ENCODE measurements at places on chromosomes 6 and 20.

DNA sequence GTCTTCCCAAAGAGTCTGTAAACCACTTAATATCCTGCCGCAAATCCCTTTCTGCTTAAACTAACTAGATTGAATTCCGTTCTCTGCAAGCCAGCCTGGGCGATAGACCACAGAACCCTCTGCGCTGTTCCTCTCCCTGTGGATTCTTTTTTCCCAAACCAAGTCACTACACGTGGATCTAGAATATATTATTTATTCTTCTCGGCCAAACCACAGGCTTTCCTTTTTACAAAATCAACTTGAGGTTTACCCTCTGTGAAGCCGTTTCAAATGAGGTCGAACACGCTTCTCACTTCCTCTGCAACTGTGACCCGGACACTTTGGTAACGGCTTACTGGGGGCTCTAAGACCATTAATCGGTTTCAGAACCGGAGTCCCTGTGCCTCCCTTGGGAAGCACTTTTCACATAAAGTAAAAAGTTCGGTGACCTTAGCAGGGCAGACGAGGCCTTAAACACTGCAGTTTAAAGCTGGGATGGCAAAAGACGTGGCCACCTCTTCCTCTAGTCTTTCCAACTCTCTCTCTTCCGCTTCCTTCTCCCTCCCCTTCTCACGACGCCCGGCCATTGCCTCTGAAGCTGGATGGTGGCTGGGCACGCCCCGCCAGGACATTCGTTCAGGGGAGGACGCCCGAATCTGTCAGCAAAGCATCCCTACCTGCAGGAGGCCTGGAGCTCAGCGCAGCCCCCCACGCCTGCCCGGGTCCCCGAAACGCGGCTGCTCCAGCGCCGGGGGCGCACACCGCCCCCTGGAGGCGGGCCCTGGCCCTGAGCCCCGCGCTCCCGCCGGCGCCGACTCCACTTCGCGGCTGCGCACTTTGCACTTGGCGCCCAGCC, 55.0 kb upstream of the FOXC1 start:
- DNase-seq, result no peak

GRCh38 chr6:15342114-15342513, 96.2 kb downstream of the JARID2 start:
- no peak for DNase-seq

GRCh38 chr20:60036746-60037499, 78.7 kb downstream of the CDH26 start:
- DNase-seq, result no peak

- no peak for DNase-seq
Measured at GRCh38 chr6:829656-830055, 136.7 kb upstream of the EXOC2 start.

DNA sequence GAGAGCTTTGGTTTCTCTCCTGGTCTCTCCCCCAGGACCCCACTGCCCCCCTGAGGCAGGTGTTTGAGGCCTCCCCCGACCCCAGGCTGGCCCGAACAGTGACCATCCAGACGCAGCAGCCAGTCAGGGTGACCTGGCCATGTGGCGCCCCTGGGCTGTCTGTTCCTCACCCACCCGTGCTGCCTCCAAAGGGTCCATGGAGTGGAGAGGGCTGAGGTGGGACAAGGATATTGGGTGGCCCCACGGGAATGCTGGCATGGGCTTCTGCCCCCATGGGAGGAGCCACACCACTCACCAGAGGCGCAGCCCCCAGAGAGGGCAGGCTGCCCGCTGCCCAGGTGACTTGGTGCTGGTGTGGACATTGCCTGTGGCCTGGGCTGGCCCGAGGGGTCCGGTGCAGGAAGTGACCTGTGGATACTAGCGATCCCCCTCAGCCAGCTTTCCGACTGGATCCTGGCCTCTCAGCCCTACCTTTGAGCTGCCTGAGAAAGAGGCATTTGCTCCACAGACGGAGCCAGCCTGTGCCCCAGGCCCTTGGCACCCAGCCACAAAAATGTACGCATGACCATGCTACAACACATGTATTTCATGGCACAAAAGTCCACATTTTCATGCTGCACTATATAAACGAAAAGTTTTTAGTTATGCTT, 50.8 kb downstream of the BCAS4 start:
- DNase-seq, result no peak

GRCh38 chr20:38290829-38291814, 12.8 kb upstream of the BPI start:
- DNase-seq, result no peak

GRCh38 chr20:20594171-20594530, 118.3 kb downstream of the RALGAPA2 start:
- no peak for DNase-seq

DNA sequence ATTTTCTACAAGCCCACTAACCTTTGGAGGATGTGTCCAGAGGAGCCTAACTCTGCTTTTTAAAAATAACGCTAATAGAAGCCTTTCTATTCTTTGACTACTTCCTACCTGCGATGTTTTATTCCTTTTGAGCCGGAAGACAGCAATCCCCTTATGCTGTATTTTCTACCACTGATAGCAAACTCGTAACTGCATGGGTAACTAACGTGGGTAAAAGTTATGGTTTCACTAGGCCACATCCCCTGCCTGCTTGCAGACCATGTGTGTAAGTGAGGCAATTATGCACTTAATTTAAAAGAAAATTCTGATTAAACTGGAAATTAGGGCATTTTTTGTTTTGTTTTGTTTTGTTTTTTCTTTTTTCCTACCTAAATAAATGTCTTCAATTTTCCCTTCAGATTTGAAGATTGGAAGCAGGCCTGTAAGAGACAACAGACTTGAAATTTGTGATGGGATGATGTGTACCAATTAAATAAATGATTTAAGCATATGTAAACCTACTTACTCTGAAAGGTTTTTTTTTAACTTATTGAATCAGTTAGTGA, 931 bp downstream of the UFL1 start:
- no peak for DNase-seq

- DNase-seq, result no peak
Measured at GRCh38 chr20:6580486-6580885, 187.0 kb upstream of the BMP2 start.

DNA sequence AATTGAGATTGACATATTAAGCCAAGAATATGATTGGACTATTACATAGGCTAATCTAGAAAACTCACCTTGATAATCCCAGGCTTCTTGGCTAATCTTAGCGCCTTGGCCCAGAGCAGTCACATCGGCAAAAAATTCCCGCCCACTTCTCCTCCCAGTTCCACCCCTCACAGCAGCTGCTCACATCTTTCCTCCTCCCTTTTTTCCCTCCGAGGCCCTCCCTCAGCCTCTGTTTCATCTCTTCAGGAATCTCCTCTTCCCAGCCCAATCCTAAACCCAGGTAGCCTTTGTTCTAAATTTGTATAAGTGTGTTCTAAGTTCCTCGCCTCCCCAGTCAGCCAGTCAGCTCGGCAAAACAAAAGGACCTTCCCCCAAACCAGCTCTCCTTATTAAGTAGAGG, 184.3 kb downstream of the PRKN start:
- no peak for DNase-seq

DNA sequence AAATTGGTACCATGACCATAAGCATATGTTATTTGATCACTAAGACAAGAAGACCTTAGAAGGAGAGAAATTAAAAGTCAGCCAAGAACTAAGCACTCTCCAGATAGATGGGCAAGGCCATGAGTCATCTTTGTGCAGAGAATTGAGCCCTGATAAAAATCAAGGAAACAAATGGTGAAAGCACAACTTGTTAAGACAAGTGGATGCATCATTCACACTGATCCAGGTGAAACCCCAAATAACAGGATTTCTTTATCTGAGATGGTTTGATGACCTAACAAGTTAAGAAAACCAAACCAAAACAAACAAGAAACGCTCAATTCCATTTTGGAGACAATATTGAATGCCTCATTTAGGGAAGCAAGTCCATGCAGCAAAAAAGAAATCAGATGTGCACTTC, 121.6 kb downstream of the ADAT2 start:
- no peak for DNase-seq

- no peak for DNase-seq
Measured at GRCh38 chr20:34377072-34377847, 14.2 kb downstream of the ITCH start.

GRCh38 chr6:86148586-86148985, 505.9 kb upstream of the SYNCRIP start:
- DNase-seq, result no peak

All from Panc1 (cell line).